T-helper 1 cell (primary cell): ENCODE measurements at places on chromosomes 7 and 10.

DNA sequence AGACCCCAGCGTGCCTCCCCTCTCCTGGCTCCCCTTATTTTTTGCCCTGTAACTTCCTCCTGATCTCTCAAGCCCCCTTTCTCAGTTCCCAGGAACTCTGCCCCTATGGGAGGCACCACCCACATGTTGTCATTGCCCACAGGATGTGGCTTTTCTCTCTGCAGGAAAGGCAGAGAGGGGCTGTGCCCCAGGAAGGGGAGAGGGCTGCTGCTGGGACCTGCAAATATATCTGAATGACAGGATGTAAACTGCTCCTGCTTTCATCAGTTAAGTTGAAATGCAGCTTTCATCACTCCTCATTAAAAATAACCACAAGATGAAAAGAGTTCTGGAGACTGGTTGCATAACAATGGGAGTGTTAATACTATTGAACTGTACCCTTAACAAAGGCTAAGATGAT is 103.3 kb downstream of the CLEC2L start:
- DNase-seq = peak; percentile 51

DNA sequence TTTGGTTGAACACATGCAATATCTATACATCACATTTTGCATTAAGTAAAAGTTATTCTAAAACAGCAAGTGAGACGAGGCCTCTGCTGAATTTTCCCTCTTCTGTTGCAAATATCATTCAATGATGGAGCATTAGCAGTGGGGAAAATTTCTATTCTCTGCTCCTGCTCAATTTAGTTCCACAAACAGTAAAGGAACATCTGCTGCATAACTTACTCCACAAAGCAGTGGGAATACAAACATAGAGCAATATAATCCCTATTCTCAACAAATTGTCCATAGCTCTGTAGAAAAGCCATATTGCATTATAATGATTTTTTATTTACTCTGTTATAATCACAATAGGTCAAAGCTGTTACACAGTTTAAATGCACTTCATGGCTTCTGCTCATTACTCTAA is 5.9 kb downstream of the AGR3 start:
- no peak for DNase-seq

GRCh38 chr10:24242562-24242961 is 33.6 kb downstream of the KIAA1217 start:
- no peak for DNase-seq

DNA sequence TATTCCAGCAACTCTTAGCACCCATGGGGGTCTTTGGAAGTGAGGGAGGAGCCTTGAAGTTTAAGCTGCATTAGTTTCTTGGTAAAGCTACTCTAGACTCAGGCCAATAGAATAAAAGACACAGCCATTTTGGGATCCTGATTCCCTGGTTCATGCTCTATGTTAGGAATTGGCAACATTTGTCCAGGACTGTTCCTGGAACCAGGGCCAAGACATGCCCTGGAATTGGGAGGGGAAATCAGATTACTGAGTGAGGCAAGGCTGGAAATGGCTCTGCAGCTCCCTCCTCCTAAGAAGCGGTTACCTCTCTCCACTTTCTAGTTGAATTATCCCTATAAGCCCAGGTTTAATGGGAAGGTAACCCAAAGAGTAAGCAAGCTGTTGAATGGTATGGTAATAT is 14.2 kb upstream of the BMPR1A start:
- DNase-seq = no peak

DNA sequence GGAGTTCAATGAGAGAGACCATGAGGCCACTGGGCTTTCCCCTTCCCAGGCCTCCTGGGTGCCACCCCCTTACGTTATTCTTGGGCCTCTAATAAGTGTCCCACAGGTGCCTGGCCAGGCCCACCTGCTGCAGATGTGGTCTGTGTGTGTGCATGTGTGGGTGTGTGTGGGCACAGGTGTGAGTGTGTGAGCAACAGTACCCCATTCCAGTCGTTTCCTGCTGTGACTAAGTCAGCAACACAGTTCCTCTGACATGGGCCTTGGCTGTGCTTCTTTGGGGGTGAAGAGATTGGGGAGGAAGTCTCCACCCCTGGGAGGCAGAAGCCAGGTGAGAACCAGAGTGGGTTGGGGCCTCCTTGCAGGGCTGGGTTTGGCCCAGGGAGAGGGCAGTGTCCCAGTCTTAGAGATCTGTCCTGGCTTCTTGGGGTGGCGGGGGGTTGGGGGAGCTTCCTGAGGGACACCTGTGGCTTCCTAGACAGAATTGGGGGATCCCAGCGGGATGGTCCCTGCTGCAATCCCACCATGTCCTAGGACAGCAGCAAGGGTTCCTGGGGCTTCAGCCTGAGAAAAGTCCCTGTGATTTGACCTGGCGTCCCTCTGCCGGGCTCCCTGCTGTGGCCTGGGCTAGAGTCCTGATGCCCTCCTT is 4.1 kb upstream of the PILRB start:
- DNase-seq = no peak

DNA sequence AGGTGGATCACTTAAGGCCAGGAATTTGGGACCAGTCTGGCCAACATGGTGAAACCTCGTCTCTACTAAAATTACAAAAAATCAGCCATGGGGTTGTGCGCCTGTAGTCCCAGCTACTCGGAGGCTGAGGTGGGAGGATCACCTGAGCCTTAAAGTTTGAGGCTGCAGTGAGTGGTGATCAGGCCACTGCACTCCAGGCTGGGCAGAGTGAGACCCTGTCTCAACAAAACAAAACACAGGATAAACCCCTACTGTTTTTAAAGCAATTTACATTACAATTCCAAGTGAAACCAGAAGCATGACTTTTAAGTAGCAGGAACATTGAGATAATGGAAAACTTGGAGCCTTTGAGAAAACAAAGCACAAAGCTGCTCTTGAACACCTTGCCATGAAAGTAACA is 92.4 kb upstream of the BTBD16 start:
- DNase-seq = no peak

- DNase-seq = no peak
Observed at GRCh38 chr10:45443101-45444009, 69.3 kb downstream of the ALOX5 start.

DNA sequence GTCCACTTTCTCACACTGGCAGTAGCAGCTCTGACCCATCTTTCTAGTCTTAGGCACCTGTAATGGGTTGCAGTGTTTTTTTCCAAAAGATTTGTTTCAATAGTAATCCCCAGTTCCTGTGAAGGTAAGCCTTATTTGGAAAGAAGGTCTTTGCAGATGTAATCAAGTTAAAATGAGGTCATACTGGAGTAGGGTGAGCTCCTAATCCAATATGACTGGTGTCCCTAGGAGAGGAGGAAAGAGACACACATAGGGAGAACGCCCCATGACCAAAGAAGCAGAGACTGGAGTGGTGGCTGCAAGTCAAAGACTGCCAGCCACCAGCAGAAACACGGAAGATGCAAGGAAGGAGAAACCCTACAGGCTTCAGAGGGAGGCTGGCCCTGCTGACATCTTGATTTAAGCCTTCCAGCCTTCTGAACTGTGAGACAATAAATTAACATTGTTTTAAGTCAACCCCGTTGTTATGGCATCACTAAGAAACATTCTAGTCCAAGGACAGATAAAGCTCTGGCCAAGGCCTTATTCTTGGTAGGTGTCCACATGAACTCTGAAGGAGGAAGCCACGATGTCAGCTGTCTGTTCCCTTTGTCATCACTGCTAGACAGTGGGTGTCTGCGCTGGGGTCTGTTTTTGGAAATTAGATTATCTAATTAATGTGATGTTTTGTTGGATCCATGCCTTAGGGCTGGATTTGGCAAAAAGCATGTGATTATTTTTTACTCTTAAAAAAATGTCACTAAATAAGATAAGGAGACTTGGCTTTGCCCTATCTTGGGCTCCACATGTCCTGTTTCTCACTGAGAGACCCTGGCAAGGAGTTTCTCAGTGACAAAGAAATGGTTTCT is 214.9 kb downstream of the KCNMA1 start:
- no peak for DNase-seq

GRCh38 chr7:46286356-46286755 is 365.3 kb upstream of the IGFBP3 start:
- no peak for DNase-seq

DNA sequence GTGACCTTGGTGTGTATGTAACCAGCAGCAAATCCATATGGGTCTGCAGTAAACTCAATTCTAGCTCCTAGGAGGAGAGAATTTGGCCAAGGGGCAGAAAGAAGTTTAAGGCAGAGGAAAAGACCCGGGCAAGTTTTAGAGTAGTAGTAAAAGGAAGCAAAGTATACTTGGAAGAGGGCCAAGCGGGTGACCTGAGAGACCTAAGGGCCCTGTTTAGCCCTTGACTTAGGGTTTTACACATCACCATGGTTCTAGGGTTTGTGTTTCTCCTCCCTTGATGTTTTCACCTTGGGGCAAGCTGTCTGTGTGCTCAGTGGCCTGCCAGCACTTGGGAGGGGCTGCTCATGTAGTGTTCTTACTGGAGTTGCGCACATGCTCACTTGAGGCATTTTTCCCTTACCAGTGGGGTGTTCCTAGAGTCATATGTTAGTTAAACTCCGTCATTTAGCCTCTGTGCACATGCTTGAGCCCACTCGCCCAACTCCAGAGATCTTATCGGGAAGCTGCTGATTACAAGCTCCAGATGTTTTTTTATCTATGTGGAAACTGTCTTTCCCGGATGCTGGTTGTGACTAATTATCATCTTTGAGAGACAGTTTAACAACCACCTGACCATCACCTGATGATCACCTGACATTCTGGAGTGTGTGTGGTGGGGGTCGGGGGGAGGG is 137.6 kb upstream of the PRSS1 start:
- no peak for DNase-seq

DNA sequence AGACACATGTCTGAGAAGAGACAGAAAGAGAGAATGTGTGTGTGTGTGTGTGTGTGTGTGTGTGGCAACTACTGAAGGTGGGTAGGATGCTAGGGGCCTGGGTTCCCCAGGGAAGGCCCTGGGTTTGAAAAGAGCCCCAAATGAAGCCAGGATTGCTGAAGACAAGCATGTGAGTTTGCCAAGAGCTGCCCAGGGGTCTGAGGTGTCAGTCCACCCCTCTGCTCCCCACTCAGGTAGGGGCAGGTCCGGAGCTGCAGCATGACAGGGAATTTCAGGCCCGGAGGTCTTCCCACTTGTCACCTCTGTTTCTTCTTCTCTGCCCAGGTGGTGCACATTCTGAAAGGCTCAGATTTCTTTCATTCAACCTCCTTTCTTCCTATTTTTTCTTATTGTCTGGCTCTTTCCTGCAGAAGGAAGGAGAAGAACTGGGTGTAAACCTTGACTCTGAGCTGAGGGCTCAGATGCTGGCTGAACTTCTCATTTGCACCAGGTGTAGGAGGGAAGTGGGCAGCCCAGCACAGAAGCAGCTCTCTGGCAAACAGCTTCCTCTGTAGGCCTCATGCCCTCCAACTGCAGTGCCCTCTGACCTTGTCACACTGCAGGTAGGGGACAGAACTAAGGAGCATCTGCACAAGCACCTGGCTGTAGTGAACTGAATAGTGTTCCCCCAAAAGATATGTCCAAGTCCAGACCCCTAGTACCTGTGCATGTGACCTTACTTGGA is 79.6 kb upstream of the LRRC4 start:
- no peak for DNase-seq

- no peak for DNase-seq
Observed at GRCh38 chr10:14727465-14727864, 47.2 kb downstream of the FAM107B start.

DNA sequence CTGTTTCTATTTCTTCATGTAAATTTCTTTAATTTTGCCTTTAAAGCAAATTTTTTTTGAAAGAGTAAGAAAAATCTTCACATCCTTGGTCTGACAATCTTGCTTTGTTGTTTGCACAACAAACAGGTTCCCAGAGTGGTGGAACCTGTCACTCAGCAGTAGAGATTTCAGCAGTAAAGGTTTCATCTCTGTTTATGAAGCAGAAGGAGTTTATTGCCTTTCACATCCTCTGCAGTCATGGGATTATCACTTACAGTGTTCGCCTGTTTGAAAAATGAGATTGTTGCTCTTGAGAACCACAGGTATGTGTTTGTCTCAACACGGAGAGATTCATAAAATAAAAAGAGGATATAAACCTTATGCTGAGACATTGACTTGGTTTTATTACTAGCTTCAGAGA is 342.6 kb downstream of the IPMK start:
- no peak for DNase-seq

DNA sequence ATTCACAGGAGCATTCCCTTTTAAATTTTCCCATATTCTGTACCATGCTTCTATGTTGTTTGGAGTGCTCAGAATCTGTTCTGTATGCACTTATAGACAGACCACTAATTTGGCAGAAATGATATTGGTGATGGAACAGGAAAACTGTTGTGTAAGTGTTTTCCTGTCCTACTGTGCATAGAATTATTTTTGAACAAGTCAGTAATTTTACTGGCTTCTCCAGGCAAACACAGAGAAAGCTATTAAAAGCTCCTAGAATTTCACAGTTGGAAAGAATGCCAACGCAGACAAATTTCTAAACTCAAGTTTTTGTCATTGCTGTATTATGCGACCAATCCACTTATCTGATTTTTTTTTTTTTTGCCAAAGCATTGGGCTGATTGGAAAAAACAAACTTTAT is 55.7 kb downstream of the ANKMY2 start:
- DNase-seq = no peak
